ENCODE measurements at places on chromosomes 11 and 22.

DNA sequence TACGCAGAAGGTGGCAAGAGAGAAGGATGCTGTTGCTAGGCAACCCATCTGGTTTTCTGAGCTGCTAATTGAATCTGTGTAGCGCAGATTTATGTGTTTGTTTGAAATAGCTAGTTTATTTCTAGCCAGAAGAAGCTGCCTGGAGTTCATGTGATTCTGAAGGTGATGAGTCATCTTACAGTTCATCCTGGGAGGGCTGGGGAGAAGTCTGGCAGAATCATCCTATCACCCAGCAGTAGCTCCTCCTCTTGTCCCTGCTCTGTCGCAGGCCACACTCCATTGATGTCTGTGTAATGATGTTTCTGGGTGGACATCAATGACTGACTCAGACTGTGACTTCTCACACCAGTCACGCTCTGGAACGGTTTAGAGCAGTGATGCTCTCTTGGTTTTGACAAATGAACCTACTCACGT lies 4.8 kb upstream of the FBXO7 start:
- DNase-seq: peak; percentile 77

DNA sequence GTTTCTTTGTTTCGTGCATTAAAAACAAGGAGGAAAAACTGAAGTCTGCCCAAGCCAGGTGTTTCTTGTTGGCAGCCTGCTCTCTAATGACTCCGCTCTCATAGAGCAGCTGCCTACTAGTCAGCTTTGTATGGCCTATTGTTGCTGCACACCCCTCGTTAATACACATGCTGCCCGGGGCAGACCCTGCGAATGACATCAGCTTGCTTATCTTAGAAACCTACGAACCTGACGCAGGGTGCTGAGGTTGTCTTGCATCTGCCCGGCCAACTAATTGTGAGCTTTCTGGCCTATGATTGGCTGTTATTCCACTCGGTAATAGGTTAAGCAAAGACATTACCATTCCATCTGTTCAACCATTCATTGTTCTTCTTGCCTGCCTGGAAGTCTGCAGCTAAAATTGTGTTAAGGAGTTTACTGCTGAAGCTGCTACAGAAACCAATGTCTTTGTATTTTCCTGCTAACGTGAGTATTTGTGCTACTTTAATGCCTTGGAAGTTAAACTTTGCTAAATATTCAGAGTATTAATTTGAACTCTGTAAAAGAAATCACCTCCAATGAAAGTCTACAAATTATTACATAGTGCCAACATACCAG lies 37.5 kb downstream of the ZC3H12C start:
- DNase-seq: peak; percentile 49

GRCh38 chr11:9982796-9983579 lies 311.0 kb downstream of the SBF2 start:
- DNase-seq: no peak

DNA sequence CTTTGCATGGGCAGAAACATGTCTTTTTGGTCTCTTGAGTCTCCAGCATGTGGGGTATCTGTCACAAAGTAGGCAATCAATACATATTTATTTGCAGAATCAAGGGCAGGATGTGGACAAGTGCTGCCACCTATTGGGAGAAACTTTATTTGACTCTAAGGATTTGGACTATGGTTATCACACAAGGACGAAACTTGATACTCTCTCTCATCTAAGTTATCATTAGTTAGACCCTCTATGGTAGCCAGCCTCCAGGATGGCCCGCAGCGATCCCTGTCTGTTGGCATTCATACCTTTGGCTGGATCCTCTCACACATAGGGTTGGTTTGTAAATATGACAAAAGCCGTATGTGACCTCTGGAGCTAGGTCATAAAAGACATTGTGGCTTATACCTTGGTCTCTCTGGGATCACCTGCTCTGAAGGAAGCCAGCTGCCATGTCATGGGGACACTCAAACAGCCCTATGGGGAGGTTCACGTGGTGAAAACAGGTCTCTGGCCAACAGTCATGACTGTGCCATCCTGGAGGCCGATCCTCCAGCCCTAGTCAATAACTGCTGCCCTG lies 1.1 kb upstream of the FBXO7 start:
- DNase-seq: peak; percentile 56

DNA sequence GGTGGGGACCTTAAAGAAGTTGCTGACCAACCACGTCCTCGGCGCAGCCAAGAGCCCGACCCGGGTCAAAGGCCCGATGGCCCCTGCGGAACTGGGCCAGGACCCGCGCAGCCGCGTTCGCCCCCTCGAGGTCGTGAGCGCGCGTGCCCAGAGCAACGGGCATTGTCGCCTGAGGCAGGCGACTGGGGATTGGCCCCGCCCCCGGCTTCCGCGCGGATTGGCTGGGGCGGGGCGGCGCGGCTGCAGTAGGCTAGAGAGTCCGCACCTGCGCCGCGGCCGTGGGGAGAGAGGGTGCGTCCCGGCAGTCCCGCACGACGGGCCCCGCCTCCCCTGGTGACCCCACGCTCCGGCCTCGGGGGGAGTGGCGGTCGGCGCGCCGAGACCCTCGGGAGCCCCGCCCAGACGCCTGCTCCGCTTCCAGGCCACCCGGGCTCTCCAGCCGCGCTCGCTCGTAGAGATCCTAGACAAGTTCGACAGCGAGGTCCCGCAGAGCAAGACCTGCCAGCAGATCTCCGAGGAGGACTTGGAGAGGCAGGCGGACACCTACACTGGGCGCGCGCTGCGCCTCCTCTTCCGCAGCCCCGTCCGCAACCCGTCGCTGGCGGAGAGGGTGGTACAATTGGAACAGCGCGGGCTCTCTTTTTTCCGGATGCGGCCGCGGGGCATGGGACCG lies 8.3 kb upstream of the PPIL2 start:
- peak; percentile 86 for DNase-seq

GRCh38 chr11:66818231-66818955 lies 24.8 kb upstream of the RCE1 start:
- DNase-seq: no peak

DNA sequence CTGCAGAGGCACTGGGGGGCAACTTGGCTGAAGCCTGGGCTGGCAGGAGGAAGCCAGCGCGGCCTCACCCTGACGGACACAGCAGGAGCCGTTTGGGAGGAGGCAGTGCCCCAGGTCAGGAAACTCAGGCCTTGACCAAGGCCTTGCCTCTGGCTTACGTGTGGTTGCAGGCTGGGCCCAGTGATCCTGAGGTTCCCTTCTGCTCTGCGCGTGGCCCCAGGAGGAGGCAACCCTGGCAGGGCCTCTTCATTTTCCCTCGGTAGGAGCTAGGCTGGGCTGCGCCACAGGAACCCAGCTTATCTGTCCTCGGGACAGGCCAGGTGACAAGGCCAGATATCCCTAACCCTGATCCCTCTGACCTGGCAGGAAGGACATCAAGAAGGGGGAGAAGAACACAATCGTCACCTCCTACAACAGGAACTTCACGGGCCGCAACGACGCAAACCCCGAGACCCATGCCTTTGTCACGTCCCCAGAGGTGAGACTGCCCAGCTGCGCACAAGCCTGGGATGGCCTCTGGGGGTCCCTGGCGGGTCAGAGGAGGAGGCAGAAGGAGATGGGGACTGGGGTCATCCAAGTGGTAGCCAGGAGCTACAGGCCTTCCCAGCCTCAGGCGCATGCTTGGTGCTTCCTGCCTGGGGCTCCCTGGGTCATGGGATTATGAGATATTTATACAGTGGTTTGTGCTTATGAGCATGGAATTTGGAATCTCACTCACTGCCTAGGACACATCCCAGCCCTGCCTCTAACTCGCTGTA lies 20.6 kb downstream of the POLR3H start:
- DNase-seq: no peak

GRCh38 chr22:43017525-43018460 lies 2.8 kb upstream of the PACSIN2 start:
- DNase-seq: no peak

DNA sequence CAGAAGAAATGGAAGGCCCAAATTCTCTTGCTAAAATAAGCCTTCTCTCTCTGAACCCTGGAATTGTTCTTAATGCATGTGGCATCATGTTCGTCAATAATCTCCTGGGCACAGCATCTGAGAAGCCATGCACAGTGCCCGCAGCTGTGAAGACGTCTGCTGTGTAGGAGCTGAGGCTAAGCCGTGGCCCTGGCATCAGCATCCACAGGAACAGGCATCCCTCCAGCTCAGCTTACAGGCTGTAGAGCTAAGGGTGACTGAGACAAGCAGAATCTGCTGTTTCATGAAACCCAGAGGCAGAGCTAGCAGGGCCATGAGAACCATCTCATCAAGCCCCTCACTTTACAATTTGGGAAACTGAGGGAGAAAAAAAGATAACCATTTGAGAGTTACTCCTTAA lies 60.6 kb downstream of the SEZ6L start:
- DNase-seq: no peak

GRCh38 chr22:26556904-26557303 lies 33.0 kb downstream of the TPST2 start:
- no peak for DNase-seq

GRCh38 chr22:27699383-27700019 lies 102.1 kb downstream of the MN1 start:
- no peak for DNase-seq
